ENCODE measurements at places on chromosomes 16 and 17.

DNA sequence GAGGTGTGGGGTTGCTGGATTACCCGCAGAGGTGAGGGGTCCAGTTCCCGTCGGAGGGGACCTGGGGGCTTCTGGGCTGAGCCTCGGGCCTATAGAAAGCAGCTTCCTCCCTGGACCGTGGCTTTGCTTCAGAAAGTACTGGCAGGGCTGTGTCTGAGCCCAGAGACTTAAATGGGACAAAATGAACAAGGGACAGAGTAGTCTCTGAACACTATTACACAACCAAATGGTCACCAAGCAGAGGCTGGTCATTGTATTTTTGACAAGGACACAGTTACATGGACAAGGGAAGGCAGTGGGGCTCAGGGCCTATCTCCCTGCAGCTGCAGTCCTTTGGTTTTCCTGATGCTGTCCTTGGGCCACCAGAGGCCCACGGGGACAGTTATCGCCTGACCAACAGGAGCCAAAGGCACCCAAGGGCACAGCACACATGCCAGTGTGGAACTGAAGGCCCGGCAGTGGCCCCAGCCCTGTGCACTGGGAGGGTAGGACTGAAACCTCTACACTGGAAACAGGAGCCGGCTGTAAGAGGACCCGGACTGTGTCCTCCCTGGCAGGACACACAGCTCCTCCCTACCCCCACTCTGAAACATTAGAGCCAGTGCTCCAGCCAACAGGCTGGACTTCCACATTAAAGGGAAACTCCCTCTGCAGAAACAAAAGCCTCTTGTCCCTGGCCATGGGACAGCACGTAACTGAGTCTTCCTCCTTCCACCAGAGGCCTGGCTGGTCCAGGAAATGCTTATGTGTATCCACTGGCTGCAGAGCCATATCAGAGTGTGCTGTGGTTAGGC is 26.0 kb upstream of the ERN1 start:
- no peak for DNase-seq

GRCh38 chr16:81409016-81409556 is 35.5 kb upstream of the CMIP start:
- DNase-seq = no peak

GRCh38 chr17:74326506-74326905 is 480 bp downstream of the KIF19 start:
- no peak for DNase-seq

GRCh38 chr17:77845541-77846225 is 112.8 kb upstream of the TNRC6C start:
- DNase-seq = no peak

- DNase-seq = no peak
Observed at GRCh38 chr17:34680151-34680550, 100.8 kb downstream of the TMEM132E start.

DNA sequence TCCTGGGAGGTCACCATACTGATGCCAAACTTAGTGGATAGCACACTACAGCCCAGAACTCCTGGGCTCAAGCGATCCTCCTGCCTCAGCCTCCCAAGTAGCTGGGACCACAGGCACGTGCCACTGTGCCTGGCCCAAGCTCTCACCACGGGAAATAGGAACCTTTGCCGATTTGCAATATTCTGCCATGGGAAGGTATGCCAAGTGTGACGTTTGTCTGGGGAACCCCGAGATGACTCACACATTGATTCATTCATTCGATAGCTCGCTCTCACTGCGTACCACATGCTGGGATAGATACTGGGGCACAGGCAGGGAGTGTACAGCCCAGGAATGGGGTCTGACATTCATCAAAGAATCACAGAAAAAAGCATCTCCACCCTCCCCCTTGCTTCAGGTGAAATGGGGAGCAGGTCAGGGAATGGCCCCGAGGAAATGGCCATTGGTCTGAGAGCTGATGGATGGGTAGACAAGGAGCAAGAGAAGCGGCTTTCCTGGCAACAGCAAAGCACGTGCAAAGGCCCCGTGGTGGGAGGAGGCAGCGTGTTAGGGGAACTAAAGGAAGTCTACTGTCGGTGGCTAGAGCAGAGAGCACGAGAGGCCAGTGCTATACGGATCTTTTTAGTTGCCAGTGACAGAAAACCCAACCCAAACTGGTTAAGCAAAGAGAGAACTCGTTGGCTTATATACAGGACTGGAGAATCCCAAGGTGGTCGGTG is 44.1 kb downstream of the DNAH17 start:
- DNase-seq = no peak

GRCh38 chr17:30821871-30822723 is 2.4 kb downstream of the CRLF3 start:
- DNase-seq = no peak
